NCI-H82 (cell line): ENCODE measurements at places on chromosomes 13 and 19.
A peak's percentile ranks its signal among the peaks of the same experiment; 100 is the strongest.

GRCh38 chr19:35318679-35319448, 10.1 kb upstream of the CD22 start:
- DNase-seq, result no peak

DNA sequence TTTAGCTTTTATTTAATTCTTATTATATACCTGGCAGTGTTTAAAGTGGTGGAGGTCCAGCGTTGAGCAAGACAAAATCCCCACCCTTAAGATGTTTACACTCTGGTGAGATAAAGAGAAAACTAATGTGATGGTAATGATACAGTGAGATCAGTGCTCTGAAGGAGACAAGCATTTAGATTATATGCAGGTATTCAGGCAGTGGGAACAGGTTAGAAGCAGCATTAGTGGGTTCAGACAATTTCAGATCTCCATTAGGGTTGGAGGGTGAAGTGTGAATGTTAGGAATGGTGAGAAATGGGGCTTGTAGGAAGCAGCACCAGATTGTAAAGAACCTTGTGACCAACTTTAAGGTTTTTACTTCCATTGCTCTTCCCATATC, 39.0 kb downstream of the PIBF1 start:
- DNase-seq, result no peak

GRCh38 chr19:5961969-5962945, 15.7 kb downstream of the RANBP3 start:
- no peak for DNase-seq

GRCh38 chr13:89324582-89324981, 1653.4 kb downstream of the SLITRK5 start:
- DNase-seq, result no peak

DNA sequence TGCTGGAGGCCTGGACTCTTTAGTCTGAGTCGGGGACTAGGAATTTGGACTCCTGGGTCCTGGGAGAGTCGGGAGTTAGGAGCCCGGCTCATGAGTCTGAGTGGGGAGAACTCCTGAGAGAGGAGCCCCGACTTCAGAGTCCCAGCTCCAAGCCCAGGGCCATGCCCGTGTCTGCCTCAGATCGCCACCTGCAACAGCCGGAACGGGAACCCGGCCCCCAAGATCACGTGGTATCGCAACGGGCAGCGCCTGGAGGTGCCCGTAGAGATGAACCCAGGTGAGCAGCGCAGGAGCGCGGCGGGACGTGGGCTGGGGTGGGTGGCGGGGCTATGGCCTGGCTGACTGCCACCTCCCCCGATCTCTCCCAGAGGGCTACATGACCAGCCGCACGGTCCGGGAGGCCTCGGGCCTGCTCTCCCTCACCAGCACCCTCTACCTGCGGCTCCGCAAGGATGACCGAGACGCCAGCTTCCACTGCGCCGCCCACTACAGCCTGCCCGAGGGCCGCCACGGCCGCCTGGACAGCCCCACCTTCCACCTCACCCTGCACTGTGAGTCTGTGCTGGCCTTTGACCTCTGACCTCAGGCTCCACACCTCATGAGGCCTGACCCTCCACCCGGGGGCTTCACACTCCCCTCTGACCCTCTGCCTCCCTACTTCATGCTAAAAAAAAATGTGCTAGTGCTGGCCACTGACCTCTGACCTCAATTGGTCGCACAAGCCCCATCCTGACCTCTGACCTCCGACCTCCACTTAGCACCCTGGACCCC, 4.4 kb downstream of the BCAM start:
- no peak for DNase-seq

GRCh38 chr13:112453874-112454647, 77.9 kb downstream of the SPACA7 start:
- DNase-seq, result no peak

DNA sequence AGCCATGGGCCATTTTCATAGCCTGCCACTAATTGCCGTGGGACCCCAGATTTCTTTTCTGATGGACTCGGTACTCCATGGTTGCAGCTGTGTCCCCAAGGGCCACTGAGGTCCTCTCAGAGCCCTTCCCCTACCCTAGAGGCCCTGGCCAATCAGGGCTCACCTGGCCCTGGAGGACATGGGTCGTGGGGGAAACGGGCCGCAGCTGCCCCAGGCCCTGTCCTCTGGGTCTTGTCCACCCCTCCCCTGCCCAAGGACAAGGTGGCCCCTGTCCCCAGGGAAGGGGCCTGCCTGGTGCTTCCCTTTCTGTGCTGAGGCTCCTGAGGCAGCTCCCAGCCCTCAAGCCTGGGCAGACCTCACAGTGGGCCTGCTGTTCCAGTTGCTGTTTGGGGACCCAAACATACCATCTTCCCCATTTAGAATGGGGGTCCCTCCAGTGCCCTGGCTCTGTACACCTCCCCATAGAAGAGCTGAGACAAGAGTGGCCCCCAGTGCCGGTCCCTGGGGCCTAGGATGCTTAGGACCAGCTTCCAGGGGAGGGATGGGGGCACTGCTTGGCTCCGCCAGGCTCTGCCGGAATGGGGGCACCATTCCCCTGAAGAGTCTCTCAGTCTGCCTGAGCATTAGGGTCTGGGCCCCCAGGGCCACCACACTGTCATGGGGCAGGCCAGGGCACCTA, 3.2 kb downstream of the RAB11B start:
- DNase-seq, result no peak

- no peak for DNase-seq
Measured at GRCh38 chr19:29904017-29904416, 38.0 kb upstream of the URI1 start.

GRCh38 chr19:55537741-55538111, 793 bp upstream of the SBK2 start:
- no peak for DNase-seq

DNA sequence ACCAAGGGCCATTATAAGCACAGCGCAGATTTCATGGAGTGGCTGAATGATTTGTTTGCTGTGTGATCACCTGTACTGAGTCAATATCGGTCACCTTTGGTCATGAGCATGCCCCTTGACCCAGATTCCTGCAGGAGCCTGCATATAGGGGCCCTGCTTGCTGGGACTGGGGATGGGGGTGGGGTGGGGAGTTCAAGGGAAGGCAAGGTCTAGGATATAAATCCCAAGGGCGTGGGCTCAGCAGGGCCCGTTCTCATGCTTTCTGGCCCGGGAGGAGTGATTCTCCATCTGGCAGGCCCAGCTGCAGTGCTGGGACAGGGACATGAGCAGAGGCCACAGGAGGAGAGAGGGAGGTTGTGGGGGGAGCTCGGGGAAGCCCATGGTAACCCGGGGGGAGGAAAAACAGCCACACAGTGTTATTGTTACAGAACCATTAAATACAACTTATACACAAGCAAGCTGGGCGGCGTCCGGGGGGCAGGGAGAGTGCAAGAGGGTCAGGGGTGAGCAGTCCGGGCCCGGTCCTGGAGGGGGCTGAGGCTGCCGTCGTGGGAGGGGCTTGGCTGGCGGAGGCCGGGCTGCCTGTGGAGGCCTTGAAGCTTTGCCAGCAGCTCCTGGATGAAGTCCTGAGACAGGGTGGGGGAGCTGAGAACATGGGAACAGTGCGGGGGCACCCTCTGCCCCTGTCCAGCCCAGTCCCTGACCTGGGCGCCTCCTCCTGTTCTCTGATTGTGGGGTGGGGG, 5.2 kb downstream of the PPP1R14A start:
- peak; percentile 71 for DNase-seq

DNA sequence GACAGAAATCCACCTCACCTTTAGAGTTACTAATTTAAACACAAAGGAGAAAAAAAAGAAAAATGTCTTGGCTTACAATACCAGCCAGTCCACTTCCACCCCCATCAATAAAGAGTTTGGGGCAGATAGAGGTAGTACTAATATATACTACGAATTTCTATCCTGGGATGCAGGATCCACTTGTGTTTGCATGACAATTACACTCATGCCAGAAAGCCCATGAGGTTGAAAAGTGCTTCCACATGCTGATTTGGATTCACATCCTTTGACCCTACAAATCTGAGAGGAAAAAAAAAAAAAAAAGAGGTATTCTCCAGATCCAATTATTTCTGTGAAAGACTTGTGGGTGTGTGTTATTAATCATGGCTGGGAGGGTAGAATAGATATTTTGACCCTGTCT, 335.2 kb downstream of the SLITRK1 start:
- no peak for DNase-seq

- DNase-seq, result no peak
Measured at GRCh38 chr19:5137114-5137513, 168.2 kb downstream of the KDM4B start.

GRCh38 chr13:21901811-21902708, 231.2 kb downstream of the FGF9 start:
- DNase-seq, result no peak

- DNase-seq, result peak; percentile 64
Measured at GRCh38 chr13:35387682-35388250, 88.7 kb downstream of the MAB21L1 start.

GRCh38 chr13:43077906-43078305, 54.5 kb downstream of the DNAJC15 start:
- DNase-seq, result no peak

DNA sequence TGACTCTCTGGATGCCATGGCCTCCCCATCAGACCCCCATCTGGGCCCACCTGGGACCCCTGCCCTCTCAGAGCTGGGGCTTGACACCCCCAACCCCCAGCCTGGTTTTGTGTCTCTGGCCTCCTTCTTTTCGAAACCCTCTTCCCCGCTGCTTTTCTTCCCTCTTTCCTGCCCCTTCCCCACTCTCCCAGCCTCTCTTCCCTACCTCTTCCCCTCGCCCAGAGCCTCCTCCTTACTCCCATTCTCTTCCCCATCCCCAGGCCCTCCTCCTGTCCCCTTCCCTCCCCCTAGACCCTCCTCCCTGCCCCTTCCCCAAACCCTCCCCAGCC, 2.1 kb downstream of the TNFSF9 start:
- no peak for DNase-seq

DNA sequence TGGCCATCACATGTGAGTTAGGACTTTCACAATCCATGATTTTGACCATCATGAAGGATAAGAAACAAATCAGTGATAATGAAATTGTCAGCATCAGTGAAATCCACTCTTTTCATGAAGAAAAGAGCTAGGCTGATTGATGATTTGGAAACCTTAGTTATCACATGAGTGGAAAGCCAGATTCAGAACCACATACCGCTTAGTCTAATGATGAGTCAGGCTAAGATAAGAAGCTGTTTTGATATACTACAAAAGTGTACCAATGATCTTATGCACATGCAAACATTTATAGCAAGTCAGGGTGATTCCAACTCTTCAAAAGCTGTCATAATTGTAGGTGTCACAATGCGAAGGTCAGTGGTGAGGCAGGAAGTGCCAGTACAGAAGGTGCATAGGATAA, 519.3 kb downstream of the GPC6 start:
- DNase-seq, result no peak

GRCh38 chr13:80251403-80251802, 89.5 kb downstream of the SPRY2 start:
- peak; percentile 18 for DNase-seq

- no peak for DNase-seq
Measured at GRCh38 chr13:105463011-105463501, 1072.4 kb downstream of the EFNB2 start.

- no peak for DNase-seq
Measured at GRCh38 chr19:53597023-53597422, 34.8 kb upstream of the DPRX start.

- DNase-seq, result no peak
Measured at GRCh38 chr19:32611161-32611560, 30.2 kb downstream of the PDCD5 start.

DNA sequence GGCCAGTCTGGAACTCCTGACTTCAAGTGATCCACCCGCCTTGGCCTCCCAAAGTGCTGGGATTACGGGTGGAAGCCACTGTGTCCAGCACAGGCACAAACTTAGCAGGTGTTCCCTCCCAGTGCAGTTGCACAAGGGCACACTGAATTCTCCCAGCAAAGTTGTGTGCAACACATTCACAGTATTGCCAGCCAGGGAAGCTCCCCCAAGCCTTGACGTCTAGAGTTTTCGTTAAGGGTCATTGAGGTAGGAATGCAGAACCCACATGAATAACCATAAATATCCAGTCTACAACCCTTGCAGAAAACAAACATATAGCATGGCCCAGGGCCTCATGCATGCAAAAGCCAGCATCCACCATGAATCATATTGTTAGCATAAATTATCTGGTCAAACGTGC, 3.3 kb upstream of the AURKC start:
- no peak for DNase-seq

- peak; percentile 18 for DNase-seq
Measured at GRCh38 chr13:66895780-66896179, 334.4 kb downstream of the PCDH9 start.

- DNase-seq, result no peak
Measured at GRCh38 chr13:98521461-98522247, 55.3 kb downstream of the STK24 start.

DNA sequence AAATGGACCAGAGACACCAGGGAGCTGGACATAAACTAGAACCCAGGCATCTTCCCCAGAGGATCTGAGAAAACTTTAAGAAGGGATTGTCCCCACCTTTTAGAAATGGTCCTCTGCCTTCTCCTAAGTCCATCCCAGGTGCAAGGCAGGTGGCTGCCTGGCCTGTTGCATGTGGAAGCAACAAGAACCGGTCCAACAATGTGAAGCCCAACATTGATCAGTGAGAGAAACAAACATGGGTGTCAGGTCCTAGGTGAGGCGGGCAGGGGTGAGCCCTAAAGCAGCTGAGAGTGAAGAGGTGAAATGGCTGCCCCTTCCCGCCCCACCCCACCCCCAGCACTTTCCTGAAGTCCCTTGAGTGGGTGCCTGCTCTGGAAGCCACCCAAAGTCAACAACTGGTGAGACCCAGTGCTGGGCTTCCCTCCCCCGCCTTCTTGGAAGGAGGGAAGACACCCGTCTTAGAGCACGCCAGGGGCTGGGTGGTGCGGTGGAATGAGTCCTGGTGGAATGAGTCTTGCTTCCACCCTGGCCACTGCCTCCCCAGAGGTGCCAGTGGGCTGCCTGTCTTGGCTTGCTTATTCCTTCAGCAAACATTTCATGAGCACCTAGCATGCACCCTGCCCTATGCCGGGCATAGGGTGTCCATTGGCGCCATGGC, 1.7 kb downstream of the AP1M1 start:
- DNase-seq, result no peak

- no peak for DNase-seq
Measured at GRCh38 chr13:27117158-27117557, 54.5 kb downstream of the USP12 start.

- no peak for DNase-seq
Measured at GRCh38 chr13:41851351-41851750, 109.6 kb downstream of the VWA8 start.

DNA sequence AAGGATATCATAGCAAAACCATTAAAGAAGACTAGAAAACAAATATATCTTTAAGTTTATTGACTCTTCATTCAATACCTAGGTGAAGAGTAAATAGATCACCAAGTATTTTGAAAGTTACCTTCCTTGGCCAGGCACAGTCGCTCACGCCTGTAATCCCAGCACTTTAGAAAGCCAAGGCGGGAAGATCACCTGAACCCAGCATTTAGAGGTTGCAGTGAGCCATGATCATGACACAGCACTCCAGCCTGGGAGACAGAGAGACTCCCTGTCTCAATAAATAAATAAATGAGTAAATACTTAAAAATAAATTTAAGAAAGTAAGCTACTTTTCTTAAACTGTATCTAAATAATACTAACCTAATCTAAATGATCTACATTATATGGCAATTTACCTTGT, 8.9 kb upstream of the WBP4 start:
- DNase-seq, result no peak

GRCh38 chr13:74190999-74191398, 56.8 kb upstream of the KLF12 start:
- no peak for DNase-seq

GRCh38 chr13:95224064-95224463, 77.2 kb downstream of the ABCC4 start:
- no peak for DNase-seq

- DNase-seq, result no peak
Measured at GRCh38 chr19:51417810-51418157, 342 bp upstream of the SIGLEC10 start.
